ENCODE measurements at places on chromosomes 5 and 9.

- DNase-seq = no peak
Measured at GRCh38 chr9:14516656-14517055, 176.6 kb downstream of the ZDHHC21 start.

GRCh38 chr5:16412556-16412955 is 53.0 kb downstream of the ZNF622 start:
- DNase-seq = no peak

GRCh38 chr5:158875272-158875679 is 224.4 kb downstream of the EBF1 start:
- peak; percentile 78 for DNase-seq

GRCh38 chr5:74017112-74017511 is 391.1 kb downstream of the ARHGEF28 start:
- no peak for DNase-seq

DNA sequence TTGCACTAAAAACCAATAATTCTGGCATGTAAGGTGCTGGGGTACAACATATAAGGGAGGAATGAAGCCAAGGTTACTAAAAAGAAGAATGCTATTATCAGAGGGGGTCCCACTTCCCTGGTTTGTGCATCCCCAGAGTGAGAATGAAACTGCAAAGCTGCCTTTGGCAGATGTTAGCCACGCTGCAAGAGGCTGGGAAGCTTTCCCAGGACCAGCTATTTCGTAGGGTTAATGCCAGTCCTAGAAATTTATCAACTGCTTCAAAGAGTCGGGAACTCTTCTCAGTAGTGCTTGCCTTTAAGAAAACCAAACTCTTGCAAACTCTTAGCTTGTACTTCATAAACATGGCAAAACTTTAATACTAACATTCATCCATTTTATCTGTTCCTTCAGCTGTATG is 87.5 kb upstream of the NR5A1 start:
- DNase-seq = no peak

GRCh38 chr9:94472806-94473360 is 82.0 kb upstream of the PCAT7 start:
- DNase-seq = no peak

DNA sequence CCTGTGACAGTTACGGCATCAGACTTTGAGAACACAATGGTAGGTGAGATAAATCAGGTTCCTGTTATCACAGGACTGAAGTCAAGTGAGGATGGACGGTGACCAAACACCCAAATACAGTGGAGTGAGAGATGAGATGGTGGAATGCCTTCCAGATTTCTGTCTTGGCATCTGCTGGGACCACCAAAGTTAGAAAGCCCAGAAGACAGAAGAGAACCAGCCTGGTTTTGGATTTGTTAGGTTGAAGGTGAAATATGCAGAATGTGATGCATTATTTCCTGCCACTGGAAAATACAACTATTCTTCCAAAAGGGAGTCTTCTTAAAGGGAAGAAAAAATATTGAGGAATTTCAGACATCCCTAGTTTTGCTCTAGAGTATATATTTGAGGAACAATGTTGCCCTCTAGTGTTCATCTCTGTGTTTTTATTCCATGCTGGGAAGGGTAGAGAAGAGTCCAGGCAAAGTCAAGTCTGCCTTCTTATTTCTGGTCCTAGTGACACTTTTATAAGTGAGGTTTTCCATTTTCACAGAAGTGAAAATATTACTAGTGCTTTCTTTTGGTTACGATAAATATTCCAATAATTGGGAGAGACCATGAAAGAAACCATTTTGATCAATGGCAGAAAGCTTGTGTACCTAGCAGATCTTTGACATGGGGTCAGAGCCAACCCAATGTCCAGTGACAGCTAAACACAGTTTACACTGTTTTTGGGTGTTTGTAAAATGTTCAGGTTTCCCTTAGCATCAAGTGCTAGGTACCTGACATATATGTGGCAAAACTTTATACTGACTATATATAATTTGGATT is 142.3 kb upstream of the ANKH start:
- DNase-seq = peak; percentile 61

DNA sequence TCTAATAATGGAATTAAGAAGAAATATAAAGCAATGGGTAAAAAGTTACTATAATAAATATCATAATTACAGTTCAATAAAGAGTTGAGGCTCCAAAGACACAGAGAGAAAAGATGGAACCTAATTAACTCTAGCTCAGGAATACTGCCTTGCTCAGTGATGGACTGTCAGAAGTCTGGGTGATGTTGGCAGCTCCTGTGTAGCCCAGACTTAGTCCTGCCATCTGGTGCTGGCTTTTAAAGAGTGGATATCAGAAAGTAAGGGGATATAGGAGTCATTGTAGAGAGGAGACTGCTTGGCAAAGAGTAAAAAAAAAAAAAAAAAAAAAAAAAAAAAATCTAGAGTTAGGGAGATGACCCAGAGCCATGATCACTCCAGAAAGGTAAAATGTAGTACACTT is 551.9 kb upstream of the DMAC1 start:
- no peak for DNase-seq

- DNase-seq = peak; percentile 60
Measured at GRCh38 chr9:129270903-129271431, 92.9 kb upstream of the IER5L start.

- DNase-seq = no peak
Measured at GRCh38 chr5:127367946-127368465, 77.4 kb downstream of the MEGF10 start.

DNA sequence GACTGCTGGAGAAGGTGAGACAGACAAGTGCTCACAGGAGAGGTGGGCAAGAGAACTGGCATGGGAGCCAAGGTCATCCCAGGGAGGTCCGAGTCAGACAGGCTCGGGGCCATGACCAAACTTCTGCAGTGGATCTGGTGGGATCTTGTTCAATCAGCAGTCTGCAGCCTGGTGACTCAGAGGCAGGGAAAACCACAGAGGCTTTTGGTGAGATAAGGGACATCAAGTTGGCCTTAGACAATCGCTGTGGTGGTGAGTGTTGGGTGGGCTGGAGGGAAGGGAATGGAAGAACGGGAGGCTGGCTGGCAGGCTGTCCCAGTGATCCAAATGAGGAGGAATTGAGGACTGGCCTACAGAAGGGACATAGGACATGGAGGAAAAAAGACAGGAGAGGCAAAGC is 123.8 kb downstream of the TMEM174 start:
- DNase-seq = no peak

DNA sequence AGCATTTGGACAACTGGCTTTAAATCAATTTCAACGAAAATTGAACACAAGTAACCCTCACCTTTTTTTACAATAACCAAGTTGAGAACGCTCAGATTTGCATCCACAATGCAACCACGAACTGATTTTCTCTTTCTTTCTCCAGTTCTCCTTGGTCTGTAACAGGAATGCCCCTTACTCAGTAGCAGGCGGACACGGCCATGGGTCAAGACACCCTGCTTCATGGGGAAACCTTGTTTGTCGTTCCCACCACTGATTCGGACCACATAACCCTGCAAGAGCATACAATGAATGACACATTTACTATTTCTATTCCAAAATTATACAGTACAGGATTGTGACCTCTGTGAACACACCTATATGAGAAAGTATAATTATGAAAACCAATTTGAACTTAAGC is 1.4 kb downstream of the RPS6 start:
- DNase-seq = no peak

DNA sequence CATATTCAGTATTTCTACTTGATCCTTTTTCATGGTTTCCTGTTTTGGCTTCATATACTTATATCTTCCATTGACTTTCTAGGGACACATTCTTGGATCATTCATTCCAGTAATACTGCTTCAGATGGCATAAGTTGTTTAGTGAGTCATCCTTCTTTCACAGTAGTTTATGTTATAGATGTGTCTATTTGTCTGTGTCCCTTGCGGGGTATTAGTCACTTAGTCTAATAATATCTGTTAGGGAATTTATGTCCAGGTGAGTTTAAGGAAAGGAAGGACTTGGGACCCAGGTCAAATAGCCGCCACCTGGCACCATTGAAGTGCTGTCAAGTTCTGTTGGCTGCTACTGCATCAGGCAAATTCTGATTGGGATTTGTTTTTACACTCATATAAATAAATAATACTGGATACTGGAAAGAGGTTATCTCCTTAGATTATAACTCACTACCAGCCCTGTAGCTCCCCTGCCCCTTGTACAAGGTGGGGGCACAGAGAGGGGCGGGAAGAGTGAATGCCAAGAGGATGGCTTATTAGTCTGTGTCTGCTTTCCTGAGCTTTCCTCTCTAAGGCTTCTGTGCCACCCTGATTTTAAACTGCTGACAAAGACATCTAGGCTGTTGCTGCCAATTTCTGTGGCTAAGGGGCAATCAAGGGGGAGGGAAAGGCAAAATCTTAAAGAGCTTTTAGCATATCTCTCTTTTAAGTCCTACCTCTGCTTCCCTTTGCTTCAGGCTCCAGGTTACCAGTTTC is 64.9 kb downstream of the CDC42SE2 start:
- DNase-seq = peak; percentile 31

- no peak for DNase-seq
Measured at GRCh38 chr9:105218673-105219072, 25.8 kb upstream of the SLC44A1 start.

DNA sequence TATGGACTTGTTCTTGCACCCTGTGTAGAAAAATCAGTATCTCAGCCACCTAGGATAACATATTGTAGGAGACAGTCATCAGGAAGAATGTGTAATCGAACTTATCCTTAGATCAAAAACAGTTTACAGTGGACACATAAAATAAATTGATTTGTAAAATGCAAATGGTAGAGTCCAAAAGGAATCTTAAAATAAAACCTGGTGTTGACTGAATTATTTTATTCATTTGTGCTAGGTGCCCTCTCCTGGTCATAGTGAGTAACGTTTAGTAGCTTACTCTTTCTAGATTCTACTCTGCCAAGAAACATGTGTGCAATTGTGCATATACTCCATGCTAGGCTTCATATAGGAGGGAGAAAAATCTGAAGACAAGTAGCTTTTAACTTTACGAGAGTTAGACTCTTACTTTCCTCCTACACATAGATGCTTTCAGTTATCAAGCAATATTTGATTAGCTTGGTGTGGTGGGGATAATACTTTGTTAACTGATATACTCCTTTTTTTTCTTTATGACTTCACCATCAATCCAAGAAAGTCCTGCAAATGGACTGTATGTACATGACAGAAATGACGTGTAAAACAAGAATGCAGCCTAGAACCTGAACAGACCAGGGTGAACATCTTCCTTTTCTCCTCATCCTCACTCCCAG is 23.7 kb upstream of the LOX start:
- peak; percentile 59 for DNase-seq

DNA sequence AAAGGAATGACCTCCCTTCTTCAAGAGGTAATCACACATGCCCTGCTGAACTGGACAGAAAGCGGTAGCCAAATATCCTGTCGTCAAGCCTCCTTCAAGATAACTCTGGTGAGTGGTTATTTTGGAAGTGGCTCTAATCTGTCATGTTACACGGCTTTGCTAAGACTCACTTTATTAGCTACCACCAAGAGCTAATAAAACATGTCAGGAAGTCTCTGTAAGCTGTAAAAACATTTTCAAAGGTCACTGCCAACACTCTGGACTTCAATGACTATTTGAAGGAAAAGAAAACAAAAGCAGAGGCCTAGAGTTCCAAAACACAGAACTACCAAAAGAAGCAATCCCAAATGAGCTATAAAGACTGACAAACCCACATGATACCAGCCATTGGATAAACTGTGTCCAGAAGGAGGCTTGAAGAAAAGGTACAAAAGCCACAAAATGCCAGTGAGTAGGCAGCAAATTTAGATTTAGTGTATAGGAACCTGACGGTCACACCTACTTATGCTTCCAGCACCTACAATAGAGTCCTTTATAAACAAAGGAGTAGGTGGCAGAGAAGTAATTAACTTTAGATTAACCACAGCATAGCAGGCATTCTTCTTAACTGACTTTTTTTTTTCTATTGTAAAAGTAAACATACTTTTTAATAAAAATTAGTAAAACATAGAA is 97.3 kb upstream of the EQTN start:
- DNase-seq = no peak

- DNase-seq = no peak
Measured at GRCh38 chr5:137119321-137119720, 379.8 kb downstream of the SPOCK1 start.

DNA sequence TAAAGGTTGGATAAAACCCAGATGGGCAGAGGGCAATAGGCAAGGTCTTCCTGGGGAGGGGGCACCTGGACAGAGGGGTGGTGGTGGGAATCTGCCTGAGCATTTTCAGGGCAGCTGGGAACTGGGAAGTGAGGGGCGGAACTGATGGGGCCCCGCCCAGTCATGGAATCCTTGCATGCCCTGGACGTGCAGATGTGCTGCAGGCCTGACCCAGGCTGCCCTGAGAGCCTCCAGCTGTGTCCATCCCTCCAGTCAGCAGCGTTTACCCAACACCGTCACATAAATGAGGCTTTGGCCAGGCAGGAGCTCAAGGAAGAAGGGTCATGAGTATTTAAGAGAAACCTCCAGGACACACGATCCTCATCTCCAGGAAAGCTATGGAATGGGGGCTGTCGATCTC is 70.3 kb downstream of the DAB2IP start:
- DNase-seq = no peak

GRCh38 chr9:32881948-32882347 is 98.6 kb downstream of the TMEM215 start:
- DNase-seq = no peak

GRCh38 chr5:142796492-142797109 is 26.4 kb downstream of the ARHGAP26 start:
- DNase-seq = no peak

GRCh38 chr5:176596689-176597416 is 13.1 kb downstream of the GPRIN1 start:
- peak; percentile 46 for DNase-seq

- peak; percentile 84 for DNase-seq
Measured at GRCh38 chr9:107755246-107755645, 265.7 kb upstream of the KLF4 start.

- peak; percentile 47 for DNase-seq
Measured at GRCh38 chr9:113309204-113309813, 6.1 kb upstream of the RNF183 start.

DNA sequence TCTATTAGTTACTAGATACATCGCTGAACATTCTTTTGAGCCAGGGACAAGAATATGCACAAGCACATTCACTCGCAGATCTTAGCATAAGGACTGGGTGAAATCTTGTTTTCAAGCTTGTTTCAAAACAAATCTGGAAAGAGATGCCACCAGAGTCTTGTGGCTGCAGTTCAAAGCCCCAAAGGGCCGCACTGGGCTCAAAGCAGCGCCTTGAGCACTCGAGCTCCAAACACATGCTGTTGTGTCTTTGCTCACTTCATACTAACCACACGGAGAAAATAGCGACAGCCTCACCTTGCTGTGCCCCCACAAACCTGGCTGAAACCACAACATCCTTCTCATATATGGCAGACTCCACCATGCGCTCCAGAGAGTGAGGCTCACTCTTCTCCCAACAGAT is 34.2 kb upstream of the IL7R start:
- no peak for DNase-seq

DNA sequence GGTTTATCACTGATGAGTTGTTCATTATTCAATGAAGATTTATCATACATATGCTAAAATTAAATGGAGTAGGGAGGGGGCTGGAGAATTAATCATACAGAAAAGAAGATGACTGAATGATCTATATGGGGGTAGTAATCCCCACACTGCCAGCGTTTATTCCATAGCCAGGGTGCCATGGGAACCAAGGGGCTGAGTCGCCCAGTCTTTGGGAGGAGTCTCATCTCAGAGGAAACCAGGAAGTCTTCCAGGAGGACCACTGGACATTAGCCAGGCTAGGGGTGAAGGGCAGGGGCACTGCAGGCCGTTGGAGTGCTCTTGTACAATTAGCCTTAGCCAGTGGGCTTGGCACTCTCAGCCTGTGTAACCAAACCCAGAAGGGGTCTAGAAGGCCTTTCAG is 226.5 kb downstream of the ARL15 start:
- DNase-seq = no peak

- no peak for DNase-seq
Measured at GRCh38 chr9:86721843-86722705, 225.2 kb downstream of the GAS1 start.

Measured in inflammatory macrophage treated with lipopolysaccharide for 4 hours (primary cell).